ENCODE measurements at places on chromosomes 3 and 15.

DNA sequence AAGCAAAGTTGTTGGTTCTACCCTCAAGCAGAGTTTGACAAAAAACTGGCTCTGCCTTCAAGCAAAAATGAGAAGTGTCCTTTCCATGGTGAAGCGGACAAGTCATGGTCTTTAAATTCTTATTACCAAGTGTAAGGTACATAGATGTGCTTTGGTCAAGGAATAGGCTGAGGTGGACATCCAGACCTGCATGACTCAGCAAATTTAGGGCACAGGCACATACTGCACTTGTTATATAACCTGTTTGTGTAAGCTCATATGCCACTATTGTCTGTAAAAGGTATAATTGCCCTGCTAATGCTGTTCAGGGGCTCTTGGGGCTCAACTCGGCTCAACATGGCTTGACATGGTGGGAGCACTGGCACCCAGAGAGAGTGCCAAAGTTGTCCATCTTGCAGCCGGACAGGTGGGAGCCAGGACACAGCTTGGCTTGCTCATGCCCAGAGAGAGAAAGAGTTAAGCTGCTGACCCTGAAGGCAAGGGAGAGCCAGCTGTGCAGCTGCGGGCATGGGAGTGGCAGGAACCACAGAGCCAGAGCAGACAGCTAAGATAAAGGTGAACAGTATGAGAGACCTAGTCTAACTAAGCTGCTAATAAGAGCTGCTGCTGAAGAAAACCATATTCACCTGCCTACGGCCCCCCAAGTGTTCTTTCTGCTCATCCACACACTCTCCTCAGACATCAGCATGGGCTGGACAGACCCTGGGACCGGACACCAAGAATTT lies 17.7 kb downstream of the MCCC1 start:
- DNase-seq, result no peak

- DNase-seq, result no peak
These were observed 17.3 kb downstream of the PP2D1 start for GRCh38 chr3:19994796-19995195.

DNA sequence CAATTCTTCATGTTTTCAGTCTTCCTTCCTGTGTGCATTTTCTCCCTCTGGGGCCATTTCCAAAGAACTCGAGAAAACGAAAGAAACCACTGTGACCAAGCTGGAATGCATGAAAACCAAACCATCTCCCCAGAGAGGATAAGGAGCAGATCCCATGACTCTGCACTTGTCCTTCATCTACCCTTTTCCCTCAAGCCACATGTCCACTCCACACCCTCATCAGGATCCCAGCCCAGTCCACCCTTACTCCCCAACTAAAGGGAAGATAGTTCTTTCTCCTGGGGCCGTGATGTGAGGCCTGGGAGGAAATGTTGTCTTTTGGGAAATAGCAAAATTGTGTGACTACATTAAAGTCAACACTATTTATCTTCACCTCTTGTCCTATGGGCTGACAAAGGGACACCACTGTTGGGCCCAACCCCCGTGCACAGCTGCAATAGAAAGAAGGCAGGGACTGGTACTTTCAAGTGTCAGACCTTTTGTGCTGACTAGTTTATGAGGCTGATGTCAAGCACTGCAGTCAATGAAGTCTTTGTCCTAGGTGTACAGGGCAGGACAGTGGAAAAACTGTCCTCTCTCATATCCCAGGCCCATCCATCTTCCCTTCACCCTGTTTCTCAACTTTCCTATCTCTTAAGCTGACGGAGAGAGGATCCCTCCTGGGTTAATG lies 487.1 kb upstream of the NR2F2 start:
- DNase-seq, result no peak

- no peak for DNase-seq
These were observed 10.5 kb downstream of the LOXL1 start for GRCh38 chr15:73936588-73937290.

DNA sequence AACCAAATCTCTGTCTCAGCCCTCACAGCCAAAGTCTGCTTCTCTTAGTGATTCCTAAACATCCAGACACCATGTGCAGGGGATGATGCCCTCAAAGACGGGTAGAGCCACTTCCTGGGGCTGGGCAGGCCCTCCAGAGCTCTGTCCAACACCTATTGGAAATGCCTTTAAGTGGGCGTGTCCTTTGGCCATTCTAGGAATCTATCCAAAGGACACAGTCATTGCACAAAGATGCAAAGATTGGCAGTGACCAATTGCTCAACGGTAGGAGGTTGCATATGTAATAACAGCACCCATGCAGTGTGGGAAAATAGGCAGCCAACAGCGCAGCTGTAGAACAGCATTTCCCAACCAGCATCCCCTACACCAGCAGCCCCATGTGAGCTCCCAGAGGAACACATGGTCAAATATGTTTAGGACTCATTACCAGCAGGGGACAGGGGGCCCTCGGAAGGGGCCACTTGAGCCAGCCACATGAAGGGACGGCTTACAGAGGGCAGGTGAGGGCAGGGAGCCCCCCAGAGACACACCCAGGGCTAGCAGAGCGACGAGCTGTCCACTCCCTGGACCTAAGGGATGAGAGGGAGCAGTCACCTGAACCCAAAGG lies 142.8 kb upstream of the IQSEC1 start:
- DNase-seq, result no peak
